ENCODE measurements at places on chromosomes 3 and 15. TPM values are rescaled to one million over a fixed set of nuclear protein-coding genes. Genes with fewer than 3 reads are reported as not detected.

Gene SV2B
- total RNA-seq, result 0.15 TPM

Gene SSR3
- 246 TPM for total RNA-seq

DNA sequence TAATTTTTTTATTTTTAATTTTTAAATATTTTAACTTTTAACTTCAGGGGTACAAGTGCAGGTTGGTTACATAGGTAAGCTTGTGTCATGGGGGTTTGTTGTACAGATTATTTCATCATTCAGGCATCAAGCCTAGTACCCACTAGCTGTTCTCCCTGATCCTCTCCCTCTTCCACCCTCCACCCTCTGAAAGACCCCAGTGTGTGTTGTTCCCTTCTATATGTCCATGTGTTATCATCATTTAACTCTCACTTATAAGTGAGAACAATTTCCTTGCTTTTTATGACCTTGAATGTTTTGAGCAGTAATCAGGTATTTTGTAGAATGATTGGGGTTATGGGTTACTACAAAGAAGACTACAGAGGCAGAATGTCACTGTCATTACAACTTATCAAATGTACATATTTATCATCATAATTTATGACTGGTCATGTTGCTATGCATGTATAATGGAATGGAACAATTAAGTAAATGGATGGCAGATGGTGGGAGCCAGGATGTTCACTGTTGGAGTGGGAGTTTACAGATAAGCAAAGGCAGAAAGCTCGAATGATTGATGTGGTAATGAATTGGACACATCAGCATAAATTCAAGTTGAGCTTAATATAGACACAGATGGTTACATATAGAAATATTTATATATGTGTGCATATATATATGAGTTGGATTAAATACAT, 563.8 kb upstream of the ROBO1 start:
- DNase-seq, result no peak

DNA sequence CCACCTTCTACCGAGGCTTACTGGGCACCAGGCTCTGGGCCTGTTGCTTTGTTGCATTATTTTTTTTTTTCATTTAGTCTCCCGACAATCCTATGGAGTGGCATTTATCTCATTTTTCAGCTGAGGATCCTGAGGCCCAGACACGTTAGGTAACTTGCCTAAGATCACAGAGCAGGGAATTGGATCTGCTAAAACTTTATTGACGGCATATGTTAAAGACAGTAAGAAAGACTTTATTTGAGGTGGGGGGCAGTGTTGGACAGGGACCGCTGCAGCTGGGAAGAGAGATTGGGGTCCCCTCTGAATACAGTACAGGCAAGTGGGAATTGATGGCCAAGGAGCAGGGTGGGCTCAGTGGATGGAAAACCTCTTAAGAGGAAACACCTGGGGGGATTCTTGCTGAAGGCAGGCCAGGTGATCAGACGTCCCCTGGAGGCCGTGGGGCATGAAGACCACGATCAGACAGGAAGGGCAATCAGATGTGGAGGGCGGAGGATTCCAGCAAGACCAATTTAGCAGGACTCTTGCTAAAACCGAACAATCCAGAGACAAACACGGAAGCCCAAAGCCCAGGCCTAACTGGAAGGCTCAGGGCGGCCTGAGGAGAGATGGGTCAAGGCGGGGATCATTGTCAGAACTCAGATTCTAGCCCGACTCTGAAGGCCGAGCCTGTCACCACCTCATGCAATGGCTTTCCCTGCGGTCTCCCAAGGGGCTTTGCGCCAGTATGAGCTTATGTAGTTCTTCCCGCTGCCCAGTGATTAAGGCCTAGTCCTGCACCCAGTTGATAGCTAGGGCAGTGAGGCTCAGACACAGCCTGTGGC, 53.7 kb downstream of the RGMA start:
- no peak for DNase-seq

DNA sequence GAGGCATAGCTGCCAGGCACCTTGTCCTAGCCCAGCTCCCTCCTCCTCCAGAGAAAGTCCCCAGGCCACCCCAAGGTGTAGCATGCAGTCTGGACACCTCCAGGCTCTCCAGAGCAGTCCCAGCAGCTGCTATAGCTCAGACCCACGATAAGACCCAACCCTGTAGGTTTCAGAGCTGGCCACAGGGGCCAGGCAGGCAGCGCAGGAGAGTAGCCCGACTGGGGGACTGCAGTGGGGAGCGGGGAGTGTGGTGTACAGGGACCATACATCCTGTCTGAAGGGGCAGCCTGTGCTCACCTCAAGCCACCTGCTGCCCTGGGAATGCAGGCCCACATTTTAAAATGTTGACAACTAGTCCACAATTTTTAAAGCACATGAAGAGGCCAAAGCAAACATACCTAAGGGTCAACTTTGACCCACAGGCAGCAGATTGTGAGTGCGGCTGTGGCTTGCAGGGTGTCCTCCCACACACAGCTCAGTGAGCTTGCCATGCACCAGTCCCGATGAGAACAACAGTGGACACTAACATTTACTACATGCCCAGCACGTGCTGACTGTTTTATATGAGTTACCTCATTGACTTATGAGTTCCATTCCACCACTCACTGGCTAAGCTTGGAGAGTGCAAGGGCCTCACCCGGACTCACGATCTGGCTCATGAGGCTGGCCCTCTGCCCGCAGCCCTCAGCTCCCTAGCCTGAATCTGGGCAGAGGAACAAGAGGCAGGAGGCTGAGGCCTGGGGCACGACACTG, 81.4 kb downstream of the DNAJB8 start:
- DNase-seq, result no peak

DNA sequence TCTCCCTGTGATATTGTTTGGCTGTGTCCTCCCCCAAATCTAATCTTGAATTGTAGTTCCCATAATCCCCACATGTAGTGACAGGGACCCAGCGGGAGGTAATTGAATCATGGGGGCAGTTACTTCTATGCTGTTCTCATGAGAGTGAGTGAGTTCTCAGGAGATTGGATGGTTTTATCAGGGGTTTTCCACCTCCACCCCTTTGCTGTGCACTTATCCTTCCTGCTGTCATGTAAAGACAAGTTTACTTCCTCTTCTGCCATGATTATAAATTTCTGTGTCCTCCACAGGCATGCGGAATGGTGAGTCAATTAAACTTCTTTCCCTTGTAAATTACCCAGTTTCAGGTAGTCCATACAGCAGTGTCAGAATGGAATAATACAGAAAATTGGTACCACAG, 24.7 kb downstream of the TUSC7 start:
- no peak for DNase-seq

GRCh38 chr15:75229191-75230015, 27.7 kb downstream of the C15orf39 start:
- DNase-seq, result peak; percentile 54

DNA sequence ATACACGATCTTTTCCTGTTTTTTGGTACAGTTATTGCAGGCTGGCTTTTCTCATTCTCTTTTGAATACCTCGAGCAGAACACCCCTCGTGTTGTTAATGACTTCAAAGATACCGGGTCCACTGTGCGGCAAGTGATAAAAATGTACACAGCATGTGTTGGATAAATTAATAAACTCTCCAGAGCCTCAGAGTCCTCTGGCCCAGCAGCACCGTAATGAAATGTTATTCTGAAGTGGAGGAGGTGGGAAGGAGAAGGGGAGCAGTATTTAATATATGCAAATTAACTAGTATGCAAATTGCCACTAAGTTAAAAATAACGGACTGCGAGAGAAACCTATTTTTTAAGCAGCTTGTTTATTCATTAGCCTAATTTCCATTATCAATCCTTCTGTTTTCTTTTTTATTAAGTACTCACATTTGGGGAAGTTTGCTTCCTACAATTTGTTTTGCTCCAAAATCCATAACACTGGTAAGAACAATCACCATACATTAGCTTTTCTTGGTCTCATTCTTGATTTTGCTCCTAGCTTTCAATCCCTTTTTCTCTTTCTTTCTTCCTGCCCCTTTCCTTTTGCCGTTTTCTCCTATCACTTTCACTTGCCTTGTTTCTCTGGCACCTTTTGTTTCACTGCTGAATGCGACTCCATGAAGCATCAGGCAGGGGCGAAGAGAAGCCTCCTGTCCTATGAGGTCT, 462.3 kb upstream of the PPP2R3A start:
- no peak for DNase-seq

GRCh38 chr3:11375333-11376088, 103.3 kb downstream of the ATG7 start:
- DNase-seq, result no peak

GRCh38 chr3:144687862-144688261, 716.2 kb downstream of the DIPK2A start:
- no peak for DNase-seq

DNA sequence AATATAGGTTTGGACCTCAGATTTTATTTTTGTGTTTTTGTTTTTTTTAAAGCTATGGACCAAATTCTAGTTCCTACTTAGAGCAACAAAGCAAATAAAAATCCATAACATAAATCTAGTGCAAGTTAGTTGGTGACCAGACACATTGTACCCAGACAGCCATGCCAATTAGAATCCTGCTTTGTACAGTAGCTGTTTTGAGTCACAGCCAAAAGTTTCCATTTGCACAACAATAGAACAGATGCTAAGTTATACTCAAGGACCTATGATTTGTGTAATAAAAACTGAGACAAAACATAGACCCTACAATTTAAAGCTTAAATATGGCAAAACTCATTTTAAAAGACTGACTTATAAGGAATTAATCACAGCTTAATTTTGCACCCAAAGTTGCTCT, 513.1 kb upstream of the CBLB start:
- DNase-seq, result no peak

DNA sequence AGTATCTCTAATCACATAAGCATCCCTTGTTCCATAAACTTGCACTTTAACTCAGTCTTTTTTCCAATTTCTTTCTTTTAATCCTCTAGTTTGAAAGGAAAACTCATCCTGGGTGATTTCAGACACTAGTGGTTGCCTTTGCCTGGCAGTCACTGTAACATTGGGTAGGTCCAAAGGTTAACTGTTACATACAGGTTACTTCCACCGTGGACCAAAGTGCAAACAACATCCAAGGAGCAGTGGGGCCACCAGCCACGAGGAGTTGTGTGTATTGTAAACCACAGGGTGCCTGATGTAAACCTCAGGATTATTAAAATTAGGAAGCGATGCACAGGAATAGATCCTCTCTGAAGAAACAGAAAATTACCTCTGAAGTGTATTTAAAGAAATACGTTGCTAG, 75.0 kb downstream of the HCN4 start:
- no peak for DNase-seq

- no peak for DNase-seq
These were observed 8.1 kb upstream of the IL20RB start for GRCh38 chr3:136949708-136950107.

DNA sequence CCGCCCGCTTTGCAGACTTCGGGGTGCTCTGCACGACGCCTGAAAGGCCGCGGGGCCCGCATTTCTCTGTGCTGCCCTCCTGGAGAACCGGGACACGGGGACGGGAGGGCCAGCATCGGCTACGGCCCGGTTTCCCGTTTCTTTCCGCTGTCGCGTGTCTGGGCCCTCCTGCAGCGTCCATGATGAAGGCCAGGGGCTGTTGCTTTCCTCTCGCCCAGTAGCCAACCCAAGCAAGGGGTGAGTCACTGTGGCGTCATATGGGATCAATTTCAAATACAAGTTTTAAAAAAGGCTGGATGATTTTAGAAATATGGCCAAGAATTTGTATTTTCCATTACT, 435 bp downstream of the SLC35G2 start:
- peak; percentile 85 for DNase-seq

GRCh38 chr3:25843332-25843731, 53.4 kb downstream of the OXSM start:
- DNase-seq, result no peak

- DNase-seq, result no peak
These were observed 48.8 kb downstream of the UBP1 start for GRCh38 chr3:33391255-33391995.

DNA sequence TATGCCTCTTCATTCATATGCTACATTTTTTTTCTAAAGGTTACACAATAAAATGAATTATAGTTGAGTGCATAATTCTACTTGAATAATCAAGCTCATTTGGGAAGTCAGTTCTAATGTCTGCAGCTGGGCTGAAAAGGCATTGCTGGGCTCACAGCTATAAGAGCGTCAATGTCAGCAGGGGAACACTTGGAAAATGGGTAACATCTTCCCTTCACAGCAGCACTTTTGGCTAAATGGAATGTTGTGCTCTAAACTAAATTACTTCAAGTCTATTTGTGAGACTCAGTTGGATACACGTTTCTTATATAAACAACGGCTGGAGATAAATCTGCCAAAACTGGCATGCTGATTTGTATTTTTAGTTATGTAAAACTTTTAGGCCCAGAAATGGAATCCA, 357.8 kb downstream of the TBL1XR1 start:
- DNase-seq, result no peak

- DNase-seq, result no peak
These were observed at the start of gene KCNH8 for GRCh38 chr3:19147905-19148767. KCNH8 (plus strand) TSS chr3:19148510; CDS start chr3:19148720, 210 bp downstream.

DNA sequence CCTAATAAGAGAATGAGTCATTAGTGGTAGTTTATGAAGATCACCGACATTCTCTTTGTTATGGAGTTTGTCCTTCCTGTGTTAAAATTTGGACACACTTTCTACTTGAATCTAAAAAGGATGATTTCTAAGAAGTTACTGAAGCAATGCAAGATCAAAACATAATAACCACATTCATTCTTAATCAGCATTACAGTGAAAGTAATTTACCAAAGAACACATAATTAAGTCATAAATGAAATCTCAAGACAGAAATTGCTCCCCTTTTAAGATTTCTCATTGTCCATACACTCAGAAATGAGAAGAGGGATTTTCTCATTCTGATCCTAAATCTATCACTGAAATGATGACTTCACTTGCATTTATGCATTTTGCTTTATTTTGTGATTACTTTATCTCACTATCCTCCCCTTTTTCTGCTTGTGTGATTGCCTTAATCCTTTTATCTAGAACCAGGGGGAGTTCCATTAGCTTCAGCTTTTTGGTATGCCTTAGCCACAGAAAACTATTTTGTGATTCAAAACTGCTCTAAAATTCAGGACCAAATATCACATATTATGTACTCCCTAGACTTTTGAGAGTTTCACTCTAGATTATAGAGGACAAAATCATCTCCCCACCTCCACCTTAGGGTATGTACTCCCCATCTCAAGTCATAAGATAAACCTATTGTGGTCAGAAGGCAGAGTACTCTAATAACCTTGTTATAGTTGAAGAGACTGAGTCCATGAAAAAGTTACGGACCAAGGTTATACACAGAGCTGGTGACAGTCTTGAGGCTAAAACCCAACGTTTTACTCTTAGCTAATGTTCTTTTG, 817.6 kb upstream of the CFAP20DC start:
- no peak for DNase-seq

All from Daoy (cell line).